DMS79 (cell line): ENCODE measurements at places on chromosomes 1 and 21.

- DNase-seq, result no peak
These were observed 28.0 kb downstream of the NECAP2 start for GRCh38 chr1:16468558-16468957.

DNA sequence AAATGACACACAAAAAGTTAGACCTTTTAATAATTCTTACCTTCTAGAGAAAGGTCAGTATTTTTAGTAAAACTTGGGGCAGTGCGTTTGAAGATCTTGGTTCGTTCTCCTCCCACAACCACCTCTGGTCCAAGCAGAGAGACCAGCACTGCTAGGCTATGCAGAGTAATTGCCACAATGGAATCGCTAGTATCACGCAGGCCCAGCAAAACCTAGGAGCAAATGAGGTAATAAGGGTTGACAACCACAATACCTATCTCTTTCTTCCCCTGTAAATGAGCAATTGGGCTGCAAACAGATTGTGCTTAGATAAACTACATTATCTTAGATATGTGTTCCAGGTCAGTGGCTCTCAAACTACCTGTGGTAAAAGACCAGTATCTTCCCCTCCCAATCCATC, 34.7 kb downstream of the SCYL3 start:
- DNase-seq, result no peak

DNA sequence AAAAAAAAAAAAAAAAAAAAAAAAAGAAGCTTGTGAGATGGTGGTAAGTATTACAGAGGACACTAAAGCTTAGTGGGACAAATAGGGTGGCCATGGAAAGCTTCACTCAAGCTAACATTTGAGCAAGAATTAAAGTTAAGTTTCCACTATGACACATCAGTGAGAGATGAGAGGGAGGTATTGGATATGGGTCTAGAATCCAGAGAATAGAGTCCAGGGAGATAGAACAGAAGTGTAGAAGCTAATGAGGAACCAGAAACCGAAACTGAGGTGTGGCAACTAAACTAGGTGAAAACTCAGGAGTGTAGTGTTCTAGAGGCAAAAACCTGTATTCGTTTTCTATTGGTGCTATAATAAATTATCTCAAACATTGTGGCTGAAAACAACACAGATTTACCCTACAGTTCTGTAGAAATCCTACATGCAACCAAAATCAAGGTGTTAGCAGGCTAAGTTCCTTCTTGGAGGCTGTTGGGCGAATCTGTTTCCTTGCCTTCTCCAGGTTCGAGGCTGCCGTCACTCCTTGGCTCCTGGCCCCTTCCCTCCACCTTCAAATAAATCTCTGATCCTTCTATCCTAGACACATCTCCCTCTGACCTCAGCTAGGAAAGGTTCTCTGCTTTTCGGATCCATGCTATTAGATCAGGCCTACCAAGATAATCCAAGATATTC, 36.2 kb downstream of the PTP4A2 start:
- DNase-seq, result no peak

DNA sequence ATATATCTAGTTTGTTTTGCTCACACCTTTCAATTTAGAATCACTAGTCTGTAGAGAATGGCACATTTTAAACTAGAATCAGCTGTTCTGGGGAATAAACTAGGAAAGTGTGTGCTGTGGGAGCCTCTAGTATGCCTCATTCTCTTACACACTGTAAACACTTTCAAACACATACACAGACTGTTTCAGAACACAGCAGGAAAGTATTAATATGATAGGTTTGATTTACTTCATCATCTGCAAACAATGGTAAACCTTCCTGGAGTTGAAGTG, 67.1 kb upstream of the ABCG1 start:
- DNase-seq, result no peak

DNA sequence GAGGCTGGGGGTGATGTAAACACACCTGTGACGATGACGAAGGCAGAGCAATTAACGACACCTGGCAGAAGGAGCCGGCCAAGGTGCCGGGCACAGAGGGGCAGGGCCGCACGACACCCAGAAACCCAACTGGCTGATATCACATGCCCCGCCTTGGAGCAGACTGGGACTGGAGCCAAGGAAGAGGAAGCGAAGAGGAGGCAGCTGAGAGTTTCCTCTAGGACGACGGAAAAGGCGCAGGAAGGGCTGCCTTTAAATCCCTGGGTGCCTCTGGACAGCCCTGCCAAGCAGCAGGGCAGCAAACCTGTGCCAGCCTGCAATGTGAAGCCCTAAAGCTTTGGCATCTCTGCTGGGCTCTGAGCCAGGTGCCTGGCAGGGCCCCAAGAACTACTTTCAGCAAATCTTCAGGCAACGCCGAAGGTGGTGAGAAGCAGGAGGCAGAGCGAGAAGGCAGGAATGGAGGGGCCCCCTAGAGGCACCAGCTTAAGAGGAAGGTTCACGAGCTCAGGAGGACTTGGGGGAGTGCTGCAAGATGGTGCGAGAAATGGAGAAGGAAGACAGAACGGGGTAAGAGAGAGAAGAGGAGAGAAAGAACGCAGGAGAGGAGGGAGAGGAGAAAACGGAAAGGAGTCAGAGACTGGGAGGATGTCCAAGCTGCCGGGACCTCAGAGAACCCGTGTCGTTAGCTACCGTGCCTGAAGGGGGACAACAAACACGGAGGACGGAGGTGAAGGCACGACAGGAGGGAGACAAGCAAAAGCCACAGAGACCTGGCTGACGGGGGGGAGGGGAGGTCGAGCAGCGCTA, 25.3 kb upstream of the PEF1 start:
- DNase-seq, result peak; percentile 95

GRCh38 chr21:35197992-35198431, 148.9 kb upstream of the RUNX1 start:
- DNase-seq, result no peak

DNA sequence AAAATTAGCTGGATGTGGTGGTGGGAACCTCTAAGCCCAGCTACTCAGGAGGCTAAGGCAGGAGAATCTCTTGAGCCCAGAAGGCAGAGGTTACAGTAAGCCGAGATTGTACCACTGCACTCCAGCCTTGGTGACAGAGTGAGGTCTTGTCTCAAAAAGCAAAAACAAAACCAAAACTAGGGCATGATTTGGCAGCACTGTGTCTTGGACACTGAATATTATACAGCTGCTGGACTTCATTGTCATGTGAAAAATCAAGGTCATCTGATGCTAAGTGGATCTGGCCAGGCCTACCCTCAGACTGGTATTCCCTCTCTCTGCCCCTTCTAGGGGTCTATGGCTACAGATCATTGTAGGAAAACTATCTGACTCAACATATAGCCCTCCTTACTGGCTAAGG, 55.2 kb upstream of the MRPS6 start:
- DNase-seq, result no peak

DNA sequence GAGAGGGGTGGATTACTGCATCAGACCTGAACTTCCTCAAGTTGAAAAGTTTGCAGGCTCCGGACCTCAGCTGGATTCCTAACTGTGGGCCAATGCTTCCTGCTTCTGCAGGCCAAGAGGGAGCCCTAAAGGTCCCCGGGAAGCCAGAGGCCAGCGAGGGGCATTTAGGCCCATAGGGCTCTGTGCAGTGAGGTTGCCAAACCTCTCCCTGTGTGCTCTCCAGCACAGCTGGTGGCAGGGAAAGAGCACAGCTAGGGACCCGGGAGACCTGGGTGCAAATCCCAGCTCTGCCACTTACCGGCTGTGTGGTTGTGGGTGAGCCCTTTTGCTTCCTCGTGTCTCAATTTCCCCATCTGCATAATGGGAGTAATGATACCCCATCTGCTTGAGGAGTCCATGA, 100.5 kb downstream of the PAX7 start:
- DNase-seq, result no peak

- no peak for DNase-seq
These were observed 279.8 kb downstream of the AMY1C start for GRCh38 chr1:104029456-104029970.

GRCh38 chr1:208450958-208451357, 206.8 kb upstream of the PLXNA2 start:
- no peak for DNase-seq

- DNase-seq, result no peak
These were observed 14.5 kb upstream of the COG2 start for GRCh38 chr1:230627767-230628166.
